NCI-H524 (cell line): ENCODE measurements at places on chromosomes 2 and 18.

- DNase-seq: no peak
Measured at GRCh38 chr18:75214766-75215510, 4.3 kb downstream of the TSHZ1 start.

DNA sequence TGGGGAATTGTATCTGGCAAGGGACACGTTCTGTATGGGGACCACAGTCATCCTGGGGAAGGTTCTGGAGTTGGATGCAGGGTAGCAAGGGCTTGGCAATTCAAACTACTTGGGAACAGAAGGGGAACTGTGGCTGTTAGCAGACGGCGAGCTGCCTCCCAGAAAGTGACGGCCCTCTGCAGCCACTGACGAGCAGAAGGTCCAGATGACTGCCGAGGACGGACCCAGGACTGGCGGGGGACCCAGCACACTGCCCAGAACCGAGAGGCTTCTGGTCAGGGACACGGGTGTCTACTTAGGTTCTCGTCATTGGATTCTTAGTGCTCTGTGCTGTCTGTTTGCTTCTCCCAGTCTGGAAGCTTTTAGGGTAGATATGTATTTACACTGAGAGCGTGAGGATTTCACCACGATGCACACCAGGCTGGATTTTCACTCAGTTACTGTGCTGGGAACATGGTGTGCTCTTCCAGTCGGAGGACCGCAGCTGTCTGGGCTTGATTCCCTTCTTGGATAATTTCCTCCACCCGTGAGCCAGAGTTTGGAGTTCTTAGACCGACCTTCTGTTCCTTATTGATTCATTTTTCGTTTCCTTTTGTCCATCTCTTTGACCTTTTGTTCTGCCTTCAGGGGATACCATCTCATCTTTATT lies 13.4 kb downstream of the GPR35 start:
- no peak for DNase-seq

- DNase-seq: no peak
Measured at GRCh38 chr18:62876111-62876510, 160.8 kb downstream of the PHLPP1 start.

DNA sequence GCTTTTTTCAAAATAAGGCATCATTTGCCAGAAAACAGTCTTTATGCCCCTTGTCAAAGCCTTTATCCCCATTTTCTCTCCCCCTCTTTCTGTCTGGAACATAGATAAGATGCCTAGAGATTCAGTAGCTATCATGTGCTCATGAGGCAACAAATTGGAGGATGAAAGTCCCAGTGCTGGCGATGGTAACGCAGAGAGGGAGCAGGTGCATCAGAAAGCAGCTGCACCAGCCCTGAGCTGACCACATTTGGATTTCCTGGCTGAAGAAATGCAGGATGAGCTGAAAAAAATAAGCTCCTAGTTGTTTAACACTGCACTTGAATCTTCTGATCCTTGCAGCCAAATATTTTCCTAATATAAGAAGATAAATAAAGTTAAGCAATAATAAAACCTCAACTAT lies 48.0 kb downstream of the LOXHD1 start:
- DNase-seq: no peak

DNA sequence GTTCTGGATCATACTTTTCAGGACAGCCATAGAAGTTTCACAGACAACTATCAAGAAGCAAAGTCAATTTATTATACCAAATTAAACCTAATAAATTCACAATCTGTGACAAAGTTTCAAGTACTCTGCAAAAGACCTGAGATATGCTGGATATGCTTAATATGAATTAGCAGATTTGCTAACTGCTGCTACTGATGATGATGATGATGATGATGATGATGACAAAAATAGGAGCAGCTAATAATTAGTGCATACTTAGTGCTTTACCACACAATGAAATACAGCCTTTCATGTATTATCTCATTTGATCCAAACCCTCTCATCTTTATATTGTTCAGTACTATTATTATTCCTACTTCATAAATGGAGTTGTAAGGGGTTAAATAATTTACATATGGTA lies 215.7 kb upstream of the CYP26B1 start:
- DNase-seq: no peak

GRCh38 chr18:44602845-44603244 lies 77.8 kb upstream of the SETBP1 start:
- no peak for DNase-seq

GRCh38 chr18:41745166-41746049 lies 209.6 kb upstream of the PIK3C3 start:
- DNase-seq: peak; percentile 60

DNA sequence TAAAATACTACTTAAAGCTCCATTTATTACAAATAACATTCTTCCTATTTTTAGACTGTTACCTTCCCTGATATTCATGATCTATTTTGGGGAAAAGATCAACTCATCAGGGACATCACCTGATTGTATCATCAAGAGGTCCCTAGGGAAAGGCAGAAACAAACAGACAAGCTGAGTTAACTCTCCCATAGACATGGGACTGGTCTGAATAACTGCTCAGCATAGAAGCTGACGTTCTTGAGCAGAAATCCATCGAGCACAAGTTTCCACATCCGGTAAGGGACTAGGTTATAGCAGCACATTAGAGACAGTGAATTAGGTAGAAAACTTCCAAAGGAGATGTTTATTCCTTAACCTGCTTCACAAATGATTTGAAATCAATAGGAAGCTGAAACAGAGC lies 1100.4 kb upstream of the SLC39A10 start:
- no peak for DNase-seq

GRCh38 chr2:126356631-126357030 lies 299.3 kb upstream of the GYPC start:
- no peak for DNase-seq

DNA sequence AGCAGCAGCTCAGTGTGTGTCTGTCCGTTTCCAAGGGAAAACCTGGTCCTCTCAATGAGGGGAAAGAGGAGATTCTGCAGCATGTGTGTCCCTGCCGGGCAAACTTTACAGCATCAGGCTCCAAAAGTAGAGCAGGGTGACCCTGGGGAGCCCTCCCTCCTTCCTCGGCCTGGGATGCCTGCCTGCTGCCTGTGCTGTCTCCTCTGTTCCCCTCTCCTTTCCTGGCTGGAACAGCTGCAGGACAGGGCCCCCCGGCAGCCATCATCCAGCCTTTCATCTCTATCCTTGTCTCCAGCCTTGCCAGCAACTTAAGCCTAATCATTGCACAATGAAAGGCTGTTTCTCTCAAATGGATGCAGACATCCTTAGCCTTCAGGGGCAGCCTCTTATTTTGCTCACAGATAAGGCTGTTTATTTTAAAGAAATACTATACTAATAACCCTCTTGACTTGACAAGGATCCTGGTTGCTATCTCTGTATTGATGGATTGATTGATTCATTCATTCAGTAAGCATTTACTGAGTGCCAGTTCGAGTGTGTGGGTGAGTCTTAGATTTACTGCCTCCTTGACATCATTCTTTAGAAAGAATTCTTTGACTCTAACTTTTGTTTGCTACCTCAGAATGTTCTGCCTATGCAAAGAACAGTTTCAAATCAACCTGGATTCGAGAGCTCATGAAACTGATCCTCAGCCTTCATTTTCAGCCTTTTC lies 40.6 kb upstream of the EDAR start:
- no peak for DNase-seq

DNA sequence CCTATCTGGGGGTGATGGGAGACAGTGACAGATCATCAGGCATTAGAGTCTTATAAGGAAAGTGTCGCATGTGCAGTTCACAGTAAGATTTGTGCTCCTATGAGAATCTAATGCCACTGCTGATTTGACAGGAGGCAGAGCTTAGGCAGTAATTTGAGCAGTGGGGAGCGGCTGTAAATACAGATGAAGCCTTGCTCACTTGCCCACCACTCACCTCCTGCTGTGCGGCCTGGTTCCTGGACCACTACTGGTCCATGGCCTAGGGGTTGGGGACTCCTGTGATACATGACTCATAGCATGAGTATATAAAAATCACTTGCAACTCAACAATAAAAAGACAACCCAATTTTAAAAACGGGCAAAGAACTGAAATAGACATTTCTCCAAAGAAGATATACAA lies 71.1 kb upstream of the ACAA2 start:
- DNase-seq: no peak

DNA sequence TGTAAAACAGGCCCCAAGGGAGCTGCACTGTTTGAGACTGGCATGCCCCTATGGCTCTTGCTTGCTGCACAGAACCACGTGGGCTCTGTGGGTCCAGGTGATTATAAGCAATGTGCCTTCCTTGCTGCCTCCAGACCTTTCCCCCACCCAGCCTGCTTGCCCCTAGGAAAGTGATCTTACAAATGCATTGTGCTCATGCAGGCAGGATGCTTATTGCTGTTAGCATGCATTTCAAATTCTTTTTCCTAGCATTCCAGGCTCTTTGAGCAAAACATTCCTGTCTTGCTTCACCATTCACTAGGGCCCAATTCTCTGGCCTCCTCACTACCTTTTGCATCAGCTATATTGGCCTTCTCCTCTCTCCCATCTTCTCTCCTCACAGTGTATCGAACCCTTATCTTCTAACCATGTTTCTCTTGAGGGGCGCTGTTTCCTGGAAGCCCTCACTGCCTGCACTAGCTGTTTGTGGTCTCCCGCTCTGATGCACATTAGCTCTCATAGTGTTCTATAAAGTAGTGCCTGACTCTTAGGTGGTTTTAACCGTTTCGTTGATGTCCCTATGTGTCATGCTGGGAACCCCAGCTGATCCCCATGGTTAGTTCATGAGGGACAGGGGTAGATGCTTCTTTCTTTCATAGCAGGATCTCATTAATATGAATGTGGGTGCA lies 152.9 kb upstream of the EPAS1 start:
- DNase-seq: no peak

DNA sequence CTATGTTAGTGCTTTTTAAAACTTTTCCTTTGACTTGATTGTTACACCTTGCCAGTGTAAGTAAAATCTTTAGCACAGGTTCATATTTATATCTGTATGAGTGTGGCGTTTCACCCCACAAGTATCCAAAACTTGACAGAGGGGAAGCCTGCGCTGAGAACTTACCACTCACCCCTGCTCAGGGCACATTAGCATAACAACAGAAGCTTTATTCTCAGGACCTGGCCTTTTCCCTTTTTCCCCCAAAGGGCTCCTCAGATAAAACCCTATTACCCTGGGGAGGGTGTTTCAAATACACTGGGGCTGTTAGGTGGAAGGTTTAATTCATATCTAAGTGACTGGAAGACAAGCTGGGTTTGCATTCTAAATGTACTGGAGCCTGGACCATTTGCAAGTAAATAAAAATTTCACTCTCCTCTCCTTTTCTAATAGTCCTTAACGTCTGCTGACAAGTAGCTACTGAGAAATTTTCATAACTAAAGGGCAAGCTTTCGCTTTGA lies 276.6 kb downstream of the RNF152 start:
- DNase-seq: no peak

GRCh38 chr2:71446505-71446904 lies 6.9 kb upstream of the DYSF start:
- DNase-seq: no peak

DNA sequence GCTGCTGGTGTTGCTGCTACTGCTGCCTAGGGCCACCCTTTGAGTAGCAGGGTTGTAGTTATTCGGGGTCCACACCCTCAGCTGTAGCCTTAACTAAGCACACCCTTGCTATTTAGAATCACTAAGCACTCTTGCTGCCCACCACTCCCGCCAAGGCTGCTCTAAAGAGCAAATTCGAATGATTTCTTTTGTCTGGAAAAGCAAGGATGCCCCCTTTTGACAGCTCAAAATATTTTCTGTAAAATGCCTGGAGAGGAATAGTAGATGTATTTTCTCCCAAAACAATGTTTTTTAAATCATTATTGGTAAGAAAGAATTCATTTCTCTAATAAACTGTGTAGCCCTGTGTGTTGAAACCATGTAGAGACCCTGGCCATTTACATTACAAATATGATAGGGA lies 80.8 kb upstream of the PAPOLG start:
- DNase-seq: peak; percentile 23

GRCh38 chr2:24521162-24521857 lies 30.3 kb downstream of the NCOA1 start:
- no peak for DNase-seq

DNA sequence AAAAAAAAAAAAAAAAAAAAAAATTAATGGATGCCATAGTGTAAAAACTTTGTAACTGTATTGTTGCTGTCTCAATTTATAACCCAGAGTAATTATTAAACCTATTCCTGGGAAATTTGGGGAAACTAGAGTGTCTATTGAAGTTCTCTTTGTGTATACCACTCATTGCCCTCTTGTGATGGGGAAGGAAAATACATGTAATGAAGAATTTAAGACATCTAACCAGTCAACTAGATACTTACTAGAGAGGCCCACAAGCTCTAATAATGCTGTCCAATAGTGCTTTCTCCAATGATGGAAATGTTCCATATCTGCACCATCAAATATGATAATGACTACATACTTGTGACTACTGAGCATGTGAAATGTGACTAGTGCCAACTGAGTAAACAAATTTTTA lies 168.5 kb upstream of the SLC39A10 start:
- DNase-seq: no peak

DNA sequence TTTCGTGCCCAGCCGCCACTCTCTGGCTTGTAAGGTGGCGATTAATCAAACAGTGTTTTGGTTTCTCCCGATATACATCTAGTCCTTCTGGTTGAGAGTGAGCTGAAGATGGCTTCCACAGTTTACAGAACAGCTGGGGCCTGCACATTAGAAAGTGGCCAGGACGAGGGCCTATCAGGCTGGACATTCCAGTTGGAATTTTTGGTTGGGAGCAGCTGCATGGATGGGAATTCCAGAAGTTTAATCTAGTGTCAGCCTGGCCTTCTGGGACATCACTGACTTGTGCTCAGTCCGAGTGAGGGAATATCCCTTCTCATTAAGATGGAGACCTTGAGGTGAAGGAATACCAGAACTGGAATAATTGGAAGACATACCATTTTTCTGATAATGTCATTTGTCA lies 118.1 kb upstream of the SIX2 start:
- no peak for DNase-seq

- no peak for DNase-seq
Measured at GRCh38 chr2:64487256-64488049, 33.5 kb downstream of the LGALSL start.

- no peak for DNase-seq
Measured at GRCh38 chr2:152303951-152304350, 31.0 kb upstream of the FMNL2 start.

- DNase-seq: no peak
Measured at GRCh38 chr2:208320686-208321085, 54.6 kb downstream of the PIKFYVE start.

GRCh38 chr2:224381521-224382279 lies 20.2 kb downstream of the FAM124B start:
- DNase-seq: no peak

- no peak for DNase-seq
Measured at GRCh38 chr2:84494070-84494469, 22.2 kb upstream of the DNAH6 start.

GRCh38 chr18:58310517-58310916 lies 266.5 kb downstream of the NEDD4L start:
- DNase-seq: no peak

GRCh38 chr18:76398896-76399612 lies 96.0 kb downstream of the ZNF516 start:
- DNase-seq: peak; percentile 48

DNA sequence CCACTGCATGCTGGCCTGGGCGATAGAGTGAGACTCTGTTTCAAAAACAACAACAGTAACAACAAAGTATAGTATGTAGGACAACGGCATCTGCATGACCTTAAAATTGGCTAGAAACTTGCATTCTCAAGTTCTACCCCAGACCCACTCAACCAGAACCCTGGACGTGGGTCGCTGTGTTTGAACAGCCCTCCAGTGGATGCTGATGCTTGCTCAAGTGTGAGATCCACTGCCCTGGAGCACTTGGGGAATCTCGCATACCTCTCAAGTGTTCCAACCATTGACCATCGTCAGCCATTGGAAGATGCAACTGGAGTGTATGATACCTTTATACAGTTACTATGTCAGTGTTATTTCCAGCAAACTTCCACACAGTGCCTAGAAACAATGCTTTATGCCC lies 435.9 kb downstream of the DCDC2C start:
- no peak for DNase-seq

- DNase-seq: no peak
Measured at GRCh38 chr2:238883421-238883901, 35.6 kb downstream of the TWIST2 start.
